ENCODE measurements at places on chromosomes 5 and 9.

DNA sequence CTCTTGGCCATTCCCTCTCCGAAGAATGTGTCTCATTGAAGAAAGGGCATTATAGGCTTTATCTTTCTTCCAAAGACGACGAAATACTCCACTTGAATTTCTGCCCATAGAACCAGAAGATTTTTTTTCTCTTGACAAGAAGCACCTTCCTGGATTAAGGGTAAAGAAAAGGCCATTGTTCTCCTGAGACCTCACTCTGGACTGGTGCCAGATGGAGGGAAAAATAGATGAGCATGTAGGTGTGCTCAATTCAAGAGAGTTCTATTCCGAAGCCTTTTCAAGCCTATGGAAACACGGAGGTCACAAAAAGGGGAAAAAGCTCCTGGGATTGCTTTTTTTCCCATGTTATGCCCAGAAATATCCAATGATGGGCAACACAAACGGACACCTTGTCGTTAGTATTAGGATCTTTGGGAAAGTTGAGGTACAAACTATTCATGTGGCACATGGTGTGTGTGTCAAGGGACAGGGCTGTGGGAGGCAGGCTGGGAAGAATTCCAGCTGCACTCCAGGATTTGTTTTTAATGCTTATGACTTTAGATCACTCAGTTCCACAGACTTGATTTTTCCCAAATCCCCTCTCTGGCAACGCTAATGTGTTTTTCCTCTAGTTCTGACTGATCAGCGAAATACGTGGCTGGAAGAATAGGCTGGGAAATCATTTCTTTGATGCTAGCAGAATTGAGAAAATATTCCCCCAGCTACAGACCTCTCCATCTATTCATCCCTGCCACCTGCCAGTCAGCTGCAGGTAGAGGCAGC lies 89.9 kb downstream of the SIL1 start:
- DNase-seq, result no peak

- peak; percentile 27 for DNase-seq
These were observed 788 bp downstream of the ZNF346 start for GRCh38 chr5:177023303-177023664.

- DNase-seq, result no peak
These were observed 17.4 kb upstream of the MRNIP start for GRCh38 chr5:179875741-179876609.

GRCh38 chr9:94068257-94068656 lies 16.0 kb upstream of the PTPDC1 start:
- DNase-seq, result no peak

GRCh38 chr5:52119768-52120167 lies 667.9 kb upstream of the ITGA1 start:
- DNase-seq, result no peak

GRCh38 chr9:18184401-18184800 lies 289.6 kb upstream of the ADAMTSL1 start:
- DNase-seq, result no peak

DNA sequence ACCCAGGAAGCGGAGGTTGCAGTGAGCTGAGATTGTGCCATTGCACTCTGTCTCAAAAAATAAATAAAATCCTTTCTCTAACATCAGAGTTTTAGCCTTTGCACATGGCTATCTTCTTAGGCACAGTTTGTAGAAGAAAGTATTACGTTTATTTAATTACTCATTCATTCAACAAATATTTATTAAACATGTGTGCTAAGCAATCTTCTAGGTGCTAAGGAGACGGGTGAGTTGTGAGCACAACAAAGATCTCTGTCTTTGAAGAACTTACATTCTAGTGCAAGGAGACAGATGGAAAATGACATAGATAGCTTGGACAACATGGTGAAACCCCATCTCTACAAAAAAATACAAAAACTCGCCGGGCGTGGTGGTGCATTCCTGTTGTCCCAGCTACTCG lies 122.3 kb upstream of the MYO10 start:
- DNase-seq, result no peak

GRCh38 chr9:13769641-13770040 lies 490.1 kb upstream of the MPDZ start:
- no peak for DNase-seq

DNA sequence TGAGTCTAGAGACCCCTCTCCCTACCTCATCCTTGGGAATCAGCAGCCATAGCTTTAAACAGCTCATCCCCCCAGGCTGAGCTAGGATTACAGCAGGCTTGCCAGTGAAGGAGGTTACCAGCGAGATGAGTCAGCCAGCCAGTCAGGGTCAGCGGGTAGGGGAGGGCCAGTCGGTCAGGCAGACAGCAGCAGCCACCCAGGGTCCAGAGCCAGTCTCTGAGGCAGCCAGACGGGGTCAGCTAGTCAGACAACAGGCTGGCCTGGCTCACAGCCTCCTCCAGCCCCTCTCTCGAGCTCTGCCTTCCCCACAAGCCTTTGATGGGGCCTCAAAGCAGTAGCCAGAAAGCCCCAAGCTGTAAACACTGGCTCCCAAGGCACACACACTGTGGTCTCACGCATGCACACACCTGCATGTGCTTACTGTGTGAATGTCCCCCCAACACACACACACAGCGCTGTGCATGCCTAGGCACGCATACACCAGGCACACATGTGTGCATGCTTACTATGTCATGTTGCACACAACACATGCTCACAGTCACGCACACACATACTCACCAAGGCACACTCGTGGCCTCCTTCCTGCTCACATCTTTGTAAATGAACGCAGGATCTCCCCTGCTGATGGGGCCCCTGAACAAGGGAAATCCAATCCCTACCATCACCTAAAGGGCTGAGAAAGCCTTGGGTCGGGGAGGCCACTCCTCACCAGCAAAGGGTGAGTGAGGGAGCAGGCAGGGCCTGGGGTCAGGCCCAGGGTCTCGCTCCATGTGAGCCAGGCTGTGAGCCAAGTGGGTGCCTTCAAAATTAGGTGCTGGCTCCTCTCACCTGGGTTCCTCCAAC lies 28.2 kb upstream of the CPLX2 start:
- DNase-seq, result no peak

GRCh38 chr5:35593338-35593737 lies 24.3 kb upstream of the SPEF2 start:
- DNase-seq, result no peak

GRCh38 chr5:144844086-144844485 lies 673.4 kb downstream of the KCTD16 start:
- no peak for DNase-seq

GRCh38 chr5:131521252-131521651 lies 113.8 kb downstream of the RAPGEF6 start:
- DNase-seq, result no peak

DNA sequence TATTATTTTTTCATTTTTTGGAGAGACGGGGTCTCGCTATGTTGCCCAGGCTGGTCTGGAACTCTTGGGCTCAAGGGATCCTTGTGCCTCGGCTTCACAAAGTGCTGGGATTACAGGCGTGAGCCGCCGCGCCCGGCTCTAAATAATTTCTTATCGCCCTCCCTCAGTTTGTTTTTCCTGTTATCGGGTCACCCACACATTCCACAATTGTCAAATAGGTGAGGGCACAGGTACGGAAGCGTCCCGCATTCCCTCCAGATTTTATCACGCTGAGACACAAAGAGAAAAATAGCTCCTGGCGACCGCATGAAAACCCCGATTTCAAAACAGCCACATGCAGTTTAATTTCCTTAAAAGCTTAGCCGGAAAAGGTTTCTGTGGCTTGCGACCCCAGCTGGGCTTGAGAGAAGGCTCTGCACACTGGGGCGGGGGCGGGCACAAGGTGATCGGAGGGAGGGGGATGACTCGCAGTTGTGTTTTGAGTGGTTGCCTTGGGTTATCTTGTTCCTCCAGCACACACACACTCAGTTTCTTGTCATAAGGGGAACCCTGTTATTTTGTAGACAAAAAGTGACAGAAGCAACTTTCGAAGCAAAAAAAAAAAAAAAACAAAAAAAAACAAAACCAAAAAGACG lies 717 bp upstream of the IQGAP2 start:
- peak; percentile 68 for DNase-seq

- DNase-seq, result no peak
These were observed 35.2 kb downstream of the DTWD2 start for GRCh38 chr5:118952992-118953651.

DNA sequence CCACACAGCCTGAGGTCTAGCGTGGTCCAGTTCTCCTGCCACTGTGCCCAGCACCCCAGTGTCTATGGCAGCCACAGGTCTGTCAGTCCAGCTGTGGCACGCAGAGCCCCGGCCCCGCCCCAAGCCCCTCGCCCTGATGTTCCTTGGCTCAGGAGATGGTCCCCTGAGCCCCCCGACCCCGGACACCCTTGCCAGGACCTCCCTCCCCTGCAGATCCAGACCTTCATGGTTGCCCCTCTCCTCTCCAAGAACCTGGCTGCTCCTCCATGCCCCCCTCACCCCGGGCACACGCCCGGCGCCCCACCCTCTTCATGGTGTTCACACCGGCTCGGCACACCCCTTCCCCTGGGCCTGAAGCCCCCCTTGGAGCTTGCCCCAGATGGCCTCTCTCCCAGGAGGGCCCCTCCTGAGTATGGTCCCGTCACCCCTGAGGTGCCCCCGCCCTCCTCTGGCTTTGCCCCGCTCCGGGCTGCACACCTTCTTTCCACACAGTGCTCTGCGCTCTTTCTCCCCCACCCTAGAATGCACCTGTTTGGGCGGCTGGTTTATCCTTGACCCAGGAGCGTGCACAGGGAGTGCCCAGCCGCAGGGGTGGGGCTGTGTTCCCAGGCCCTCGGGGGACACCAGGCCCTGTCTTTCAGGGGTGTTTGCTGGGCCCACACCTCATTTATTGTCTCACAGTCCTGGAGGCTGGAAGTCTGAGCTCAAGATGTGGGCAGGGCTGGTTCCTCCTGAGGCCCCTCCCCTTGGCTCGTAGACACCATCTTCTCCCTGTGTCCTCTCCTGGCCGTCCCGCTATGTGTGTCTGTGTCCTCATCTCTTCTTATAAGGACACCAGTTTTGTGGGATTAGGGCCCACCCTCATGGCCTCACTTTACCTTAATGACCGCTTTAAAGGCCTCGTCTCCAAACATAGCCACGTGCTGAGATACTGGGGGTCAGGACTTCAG lies 37.6 kb downstream of the KCNT1 start:
- no peak for DNase-seq

GRCh38 chr5:133728475-133728874 lies 116.1 kb upstream of the FSTL4 start:
- no peak for DNase-seq

DNA sequence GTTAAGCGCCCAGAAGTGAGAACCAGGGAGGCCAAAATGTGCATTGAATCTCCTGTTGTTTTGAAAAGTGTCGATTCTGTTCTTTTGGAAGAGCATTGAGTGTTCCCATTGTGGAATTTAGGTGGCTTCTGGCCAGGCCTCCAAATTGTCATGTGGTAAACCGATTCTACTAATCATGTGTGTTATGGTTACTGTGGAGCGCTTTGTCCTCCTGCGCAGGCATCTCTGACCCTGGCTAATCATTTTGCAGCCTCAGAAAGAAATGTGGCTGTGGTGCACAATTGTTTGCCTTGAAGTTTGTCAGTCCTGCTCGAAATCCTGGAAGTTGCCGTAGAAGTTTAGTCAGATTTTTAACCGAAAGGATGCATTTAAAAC lies 121.3 kb downstream of the RASGRF2 start:
- no peak for DNase-seq

- no peak for DNase-seq
These were observed 205.1 kb upstream of the RGMB start for GRCh38 chr5:98568336-98568735.

GRCh38 chr9:87406543-87407166 lies 91.0 kb upstream of the DAPK1 start:
- DNase-seq, result no peak

GRCh38 chr9:130425741-130426466 lies 18.9 kb upstream of the ASS1 start:
- DNase-seq, result no peak

DNA sequence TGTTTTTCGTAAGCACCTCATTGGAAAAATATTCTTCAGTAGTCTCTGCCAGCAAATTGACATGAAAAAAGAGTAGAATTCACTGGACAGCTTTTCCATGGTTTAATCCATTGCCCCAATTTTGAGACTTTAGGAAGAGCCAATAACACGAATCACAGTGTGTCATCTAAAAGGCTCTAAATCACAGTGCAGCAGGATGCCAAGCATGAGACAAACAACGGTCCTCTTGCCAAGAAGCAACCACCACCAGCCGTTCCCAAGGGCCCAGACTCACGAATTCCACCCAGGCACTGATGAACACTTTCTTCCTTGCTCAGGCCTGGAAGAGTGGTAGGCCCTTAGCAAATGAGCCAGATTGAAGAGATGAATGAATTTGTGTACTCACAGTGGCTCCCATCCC lies 18.3 kb upstream of the IRX4 start:
- no peak for DNase-seq

DNA sequence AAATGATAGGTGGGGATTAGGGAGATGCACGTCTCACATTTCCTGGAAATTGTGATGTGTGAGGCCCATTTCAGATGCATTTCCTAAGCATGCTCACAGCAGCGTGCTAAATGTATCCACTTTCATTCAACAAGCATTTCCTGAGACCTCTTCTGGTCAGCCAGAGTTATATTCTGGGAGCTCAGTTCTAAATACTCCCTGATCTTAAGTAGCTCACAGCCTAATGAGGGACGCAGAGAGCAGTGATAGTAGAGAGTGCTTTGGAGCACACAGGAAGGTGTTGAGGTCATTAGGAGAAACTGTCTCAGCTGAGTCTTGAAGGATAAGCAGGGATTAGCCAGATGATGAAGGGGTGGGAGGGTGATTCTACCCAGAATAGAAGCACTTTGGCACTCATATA lies 46.2 kb upstream of the FSD1L start:
- DNase-seq, result no peak

Measured in germinal center (tissue), 1 donor.